ENCODE measurements at places on chromosomes 5 and 9. TPM values are rescaled to one million over a fixed set of nuclear protein-coding genes. Genes with fewer than 3 reads are reported as not detected.

The ORM2 gene
- not detected for total RNA-seq

The OR1J1 gene
- total RNA-seq, result not detected

The FOXD4L5 gene
- under 0.01 TPM for total RNA-seq

The ENC1 gene
- 23.6 TPM for total RNA-seq

The GRM6 gene
- total RNA-seq, result not detected

The COQ4 gene
- total RNA-seq, result 18.5 TPM

The ZNF366 gene
- not detected for total RNA-seq

The MEIKIN gene
- total RNA-seq, result not detected

The RLN2 gene
- 0.34 TPM for total RNA-seq

The EQTN gene
- 0.14 TPM for total RNA-seq

The SLCO6A1 gene
- total RNA-seq, result 0.21 TPM

The SMU1 gene
- 38.0 TPM for total RNA-seq

The PCDHB8 gene
- total RNA-seq, result 0.57 TPM

The SLC25A2 gene
- total RNA-seq, result not detected

The IRX4 gene
- 4.8 TPM for total RNA-seq

The F2RL1 gene
- total RNA-seq, result 59.1 TPM

The AMBP gene
- not detected for total RNA-seq

The OR1J2 gene
- not detected for total RNA-seq

The SLC4A9 gene
- total RNA-seq, result 0.07 TPM

The ANKRD34B gene
- total RNA-seq, result not detected

The CARD6 gene
- 8.5 TPM for total RNA-seq

Data from nasal cavity respiratory epithelium epithelial cell of viscerocranial mucosa (primary cell).